Epithelial cell of proximal tubule (primary cell): ENCODE measurements at places on chromosomes 1 and 21.

GRCh38 chr1:153679337-153680119 lies 1.0 kb downstream of the NPR1 start:
- no peak for DNase-seq

DNA sequence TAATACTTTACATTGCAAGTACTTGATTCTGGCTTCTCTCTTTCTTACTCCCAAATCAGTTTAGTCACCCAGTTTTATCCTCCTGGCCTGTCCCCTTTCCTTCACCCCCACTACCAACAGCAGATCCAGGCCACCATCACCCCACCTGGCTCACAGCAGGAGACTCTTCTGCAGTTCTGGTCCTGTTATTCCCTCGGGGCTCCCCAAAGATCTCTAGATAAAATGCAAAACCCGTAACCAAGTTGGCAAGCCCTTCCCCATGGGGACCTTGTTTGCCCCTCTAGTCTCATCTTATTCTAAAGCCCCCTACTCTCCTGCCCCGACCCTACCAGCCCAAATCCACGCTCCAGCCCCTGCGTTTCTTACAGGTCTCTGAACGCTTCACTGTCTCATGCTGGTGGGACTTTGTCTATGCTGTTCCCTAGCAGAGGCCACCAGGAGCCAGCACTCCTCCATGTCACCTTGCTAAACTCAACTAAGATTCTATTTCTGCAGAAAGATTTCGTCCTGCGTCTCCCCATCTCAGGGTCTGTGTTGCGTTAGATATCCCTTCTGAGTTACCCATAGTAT lies 4.0 kb downstream of the ABCG1 start:
- DNase-seq, result no peak

- DNase-seq, result no peak
Measured at GRCh38 chr1:160377585-160378206, 10.8 kb downstream of the NHLH1 start.

DNA sequence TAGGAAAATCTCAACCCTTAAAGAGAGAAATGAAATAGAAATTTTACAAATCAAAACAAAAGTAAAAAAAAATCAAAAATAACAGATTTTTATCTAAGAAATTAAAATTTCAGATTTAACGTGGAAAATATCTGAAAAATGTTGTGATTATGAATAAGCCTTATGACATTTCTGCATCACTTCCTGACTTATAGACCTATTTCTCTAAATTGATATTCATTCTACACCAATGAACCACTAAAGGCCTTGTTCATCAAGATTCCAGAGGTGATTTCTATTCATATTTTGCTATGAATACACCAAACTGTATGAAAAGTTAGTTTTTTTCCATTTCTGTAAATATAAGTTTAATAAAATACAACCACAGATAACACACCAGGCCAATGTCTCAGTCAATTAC lies 261.5 kb downstream of the SMYD3 start:
- no peak for DNase-seq

GRCh38 chr1:197066719-197067456 lies at the start of gene F13B:
TSS of gene F13B (minus strand) at chr1:197067260. CDS start at chr1:197067223, 37 bp downstream.
- no peak for DNase-seq

DNA sequence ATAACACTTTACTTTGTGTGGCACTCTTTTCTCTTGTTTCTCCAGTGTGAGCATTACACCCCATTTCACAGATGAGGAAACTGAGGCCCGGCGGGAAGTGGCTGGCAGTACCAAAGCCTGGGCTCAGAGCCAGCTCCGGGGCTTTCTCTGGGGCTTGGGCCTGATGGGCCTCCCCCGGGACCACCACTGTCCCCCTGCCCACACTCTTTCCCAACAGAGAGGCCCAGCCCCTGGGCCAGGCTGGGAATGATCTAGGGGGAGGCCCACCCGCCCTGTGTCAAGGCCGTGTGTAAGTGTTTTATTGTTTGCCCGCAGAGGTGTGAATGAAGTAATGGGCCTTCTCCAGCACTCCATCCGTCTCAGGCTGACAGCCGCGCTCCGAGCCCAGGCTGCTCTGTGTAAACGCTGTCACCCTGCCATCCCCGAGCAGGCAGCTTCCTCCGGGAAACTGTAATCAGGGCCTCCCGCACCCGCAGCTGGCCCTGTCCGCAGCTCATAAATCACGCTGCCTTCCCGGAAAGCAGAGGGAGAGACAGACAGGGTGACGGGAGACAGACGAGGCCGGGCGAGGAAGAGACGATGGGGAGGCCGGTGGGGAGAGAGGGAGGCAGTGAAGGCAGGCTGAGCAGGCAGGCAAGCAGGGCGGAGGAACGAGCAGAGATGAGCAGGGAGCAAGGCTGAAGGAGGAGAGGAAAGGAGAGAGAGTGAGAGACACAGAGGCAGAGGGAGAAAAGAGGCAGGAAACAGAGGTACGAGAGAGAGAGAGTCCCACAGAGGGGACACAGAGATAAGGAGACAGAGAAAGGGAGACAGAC lies 109.7 kb upstream of the ZBTB40 start:
- no peak for DNase-seq

DNA sequence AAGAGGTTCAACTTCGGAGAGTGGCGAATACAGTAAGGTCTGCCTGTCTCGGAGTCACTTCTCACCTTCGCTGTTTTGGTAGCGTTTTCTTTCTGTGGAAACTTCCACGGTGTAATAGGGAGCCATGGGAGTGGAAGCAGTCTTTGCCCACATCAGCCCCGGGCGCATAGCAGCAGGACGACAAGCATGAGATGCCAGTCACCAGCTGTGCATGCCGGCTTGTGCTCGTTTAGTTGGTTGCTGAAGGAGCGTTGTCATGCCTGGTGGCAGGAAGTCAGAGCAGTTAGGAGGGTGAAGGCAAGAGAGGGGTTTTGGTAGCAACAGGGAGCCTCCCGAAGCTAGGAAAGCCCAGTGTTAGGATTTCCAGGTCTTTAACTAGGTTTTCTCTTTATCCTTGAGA lies 58.8 kb downstream of the MRPS6 start:
- no peak for DNase-seq

- no peak for DNase-seq
Measured at GRCh38 chr1:156862997-156863599, 2.4 kb downstream of the NTRK1 start.

DNA sequence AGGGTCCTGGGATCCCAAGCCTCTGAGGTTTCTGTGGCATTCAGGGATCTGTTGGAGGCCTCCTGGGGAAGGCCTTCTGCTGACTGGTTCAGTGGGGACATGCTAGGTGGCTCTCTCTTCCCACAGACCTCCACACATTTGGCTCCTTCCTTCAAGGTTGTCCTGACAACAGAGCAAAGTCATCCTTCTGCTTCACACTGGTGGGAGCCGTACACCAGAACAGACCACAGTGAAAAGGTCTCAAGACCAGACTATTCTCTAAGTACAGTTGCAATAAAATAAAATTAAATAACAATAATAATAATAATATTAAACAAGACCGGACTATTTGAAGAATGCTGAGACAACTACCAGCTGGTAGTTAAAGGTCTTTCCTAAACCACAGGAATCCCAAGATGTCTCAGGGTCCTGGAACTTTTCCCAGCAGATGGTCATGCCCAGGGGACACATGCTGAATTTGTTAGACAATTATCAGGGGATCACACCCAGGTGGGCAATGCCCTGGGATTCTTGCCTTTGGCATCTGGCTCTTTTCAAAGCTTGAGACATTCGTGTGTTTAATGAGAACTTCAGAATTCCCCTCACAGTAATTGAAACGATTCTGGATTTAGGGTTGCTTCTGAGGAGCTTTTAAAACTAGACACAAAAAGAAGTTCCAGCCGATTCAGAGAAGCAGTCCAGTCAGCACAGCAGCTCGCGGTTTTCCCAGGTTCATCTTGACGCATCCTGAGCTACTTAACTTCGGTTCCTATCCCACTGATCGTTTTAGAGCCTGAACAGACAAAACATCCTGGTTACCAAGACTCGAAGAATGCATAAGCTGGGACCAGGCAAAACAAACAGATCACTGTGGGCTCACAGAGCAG lies 22.9 kb downstream of the HTR1D start:
- DNase-seq, result no peak

DNA sequence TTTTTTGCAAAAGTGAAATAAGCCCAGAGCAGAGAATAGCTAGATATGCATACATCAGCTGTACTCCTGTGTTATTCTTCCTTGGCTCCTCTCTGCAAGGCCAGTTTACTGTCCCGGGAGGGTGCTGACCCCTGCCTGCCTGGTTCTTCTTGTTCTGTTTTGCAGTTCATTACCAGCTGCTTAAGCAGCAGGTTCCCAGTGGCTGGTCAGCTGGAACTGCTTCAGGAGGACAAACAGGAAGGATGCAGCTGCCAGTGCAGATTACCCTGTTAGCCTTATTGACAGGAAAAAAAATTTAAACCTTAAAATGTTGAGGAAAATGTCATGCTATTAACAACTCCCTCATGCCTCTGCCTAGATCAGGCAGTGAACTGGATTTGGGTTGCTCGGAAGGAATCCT lies 16.0 kb upstream of the LRIG2 start:
- no peak for DNase-seq

GRCh38 chr1:30974536-30974935 lies 66.0 kb upstream of the SDC3 start:
- no peak for DNase-seq

GRCh38 chr1:14424325-14425002 lies 174.0 kb upstream of the KAZN start:
- DNase-seq, result no peak

- DNase-seq, result no peak
Measured at GRCh38 chr1:27527223-27527889, 37.4 kb upstream of the WASF2 start.

DNA sequence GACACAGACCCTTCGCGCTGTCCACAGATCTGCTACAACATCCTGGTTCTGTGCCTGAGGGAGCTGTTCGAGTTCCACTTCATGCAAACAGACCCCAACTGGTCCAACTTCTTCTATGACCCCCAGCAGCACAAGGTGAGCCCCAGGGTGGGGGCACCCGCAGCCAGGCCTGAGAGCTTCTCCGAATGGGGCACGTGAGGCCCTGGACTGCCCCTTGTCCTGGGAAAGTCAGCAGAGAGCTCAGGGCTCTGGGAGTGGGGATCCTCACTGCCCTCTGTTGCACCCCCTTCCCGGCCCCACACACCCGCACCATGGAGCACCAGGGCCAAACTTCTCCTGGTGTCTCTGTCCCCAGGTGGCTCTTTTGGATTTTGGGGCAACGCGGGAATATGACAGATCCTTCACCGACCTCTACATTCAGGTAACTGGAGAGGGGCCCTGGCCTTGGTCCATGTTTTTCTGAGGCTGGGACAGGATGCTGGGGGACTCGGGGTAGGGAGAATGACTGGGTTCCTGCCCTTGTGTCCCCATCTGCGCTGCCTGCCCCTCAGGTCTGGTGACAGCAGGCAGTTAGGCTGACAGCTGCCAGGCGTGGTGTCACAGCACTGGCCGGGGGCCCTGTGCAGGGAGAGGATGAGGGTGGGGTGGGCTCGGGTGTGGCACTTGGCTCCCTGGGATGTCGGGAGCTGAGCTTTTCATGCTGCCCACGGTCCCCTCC lies 44.6 kb downstream of the COQ8A start:
- no peak for DNase-seq

GRCh38 chr21:23887725-23888306 lies 1719.5 kb downstream of the MRPL39 start:
- no peak for DNase-seq

GRCh38 chr1:50796272-50796671 lies 163.8 kb downstream of the FAF1 start:
- no peak for DNase-seq

DNA sequence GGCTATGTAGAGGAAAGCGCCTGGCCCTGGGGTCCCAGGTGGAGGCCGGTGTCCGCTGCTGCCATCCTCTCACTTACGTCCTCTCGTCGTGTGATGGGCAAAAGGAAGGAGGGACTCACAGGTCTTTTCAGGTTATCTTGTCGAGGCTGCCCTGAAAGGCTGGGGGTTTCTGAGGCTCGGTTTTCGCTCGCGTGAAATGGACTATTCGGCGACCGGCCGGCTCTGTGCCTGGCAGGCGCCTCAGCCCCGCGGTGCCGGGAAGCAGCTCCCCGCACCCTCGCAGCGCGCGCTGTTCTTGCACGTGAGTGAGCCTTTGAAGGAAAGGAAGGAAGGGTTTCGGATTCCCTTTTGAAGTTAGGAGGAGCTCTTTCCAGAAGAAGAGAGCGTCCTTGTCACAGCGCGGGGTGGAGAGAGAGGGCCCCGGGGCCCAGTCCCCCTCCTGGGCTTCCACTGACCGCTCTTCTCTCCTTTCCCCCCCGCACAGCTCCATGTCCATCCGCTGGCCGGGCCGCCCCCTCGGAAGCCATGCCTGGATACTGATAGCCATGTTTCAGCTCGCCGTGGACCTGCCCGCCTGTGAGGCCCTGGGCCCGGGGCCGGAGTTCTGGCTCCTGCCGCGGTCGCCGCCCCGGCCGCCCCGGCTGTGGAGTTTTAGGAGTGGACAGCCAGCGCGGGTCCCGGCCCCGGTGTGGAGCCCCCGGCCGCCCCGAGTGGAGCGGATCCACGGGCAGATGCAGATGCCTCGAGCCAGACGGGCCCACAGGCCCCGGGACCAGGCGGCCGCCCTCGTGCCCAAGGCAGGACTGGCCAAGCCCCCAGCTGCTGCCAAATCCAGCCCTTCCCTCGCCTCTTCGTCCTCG lies 57.2 kb downstream of the AJAP1 start:
- DNase-seq, result no peak

- DNase-seq, result no peak
Measured at GRCh38 chr1:13697738-13698137, 2.2 kb upstream of the PRDM2 start.

DNA sequence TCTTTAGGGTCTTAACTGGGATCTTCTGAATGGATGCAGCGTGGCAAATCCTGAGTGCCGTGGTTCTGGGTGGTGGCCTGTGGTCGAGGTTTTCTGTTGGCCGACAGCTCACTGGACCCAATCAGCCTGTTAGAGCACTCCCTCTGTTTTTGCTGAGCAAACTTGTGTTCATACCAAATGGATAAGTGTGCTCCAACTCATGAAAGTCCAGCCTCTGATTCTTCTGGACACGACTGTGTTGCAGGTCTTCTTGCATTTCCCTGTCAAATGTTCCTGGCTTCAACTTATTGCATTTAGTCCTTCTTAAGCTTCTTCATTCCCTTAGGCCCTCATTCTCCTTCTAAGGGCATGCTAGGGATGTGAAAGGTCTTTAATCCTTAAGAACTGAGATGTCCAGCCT lies 63.7 kb downstream of the AJAP1 start:
- DNase-seq, result no peak

DNA sequence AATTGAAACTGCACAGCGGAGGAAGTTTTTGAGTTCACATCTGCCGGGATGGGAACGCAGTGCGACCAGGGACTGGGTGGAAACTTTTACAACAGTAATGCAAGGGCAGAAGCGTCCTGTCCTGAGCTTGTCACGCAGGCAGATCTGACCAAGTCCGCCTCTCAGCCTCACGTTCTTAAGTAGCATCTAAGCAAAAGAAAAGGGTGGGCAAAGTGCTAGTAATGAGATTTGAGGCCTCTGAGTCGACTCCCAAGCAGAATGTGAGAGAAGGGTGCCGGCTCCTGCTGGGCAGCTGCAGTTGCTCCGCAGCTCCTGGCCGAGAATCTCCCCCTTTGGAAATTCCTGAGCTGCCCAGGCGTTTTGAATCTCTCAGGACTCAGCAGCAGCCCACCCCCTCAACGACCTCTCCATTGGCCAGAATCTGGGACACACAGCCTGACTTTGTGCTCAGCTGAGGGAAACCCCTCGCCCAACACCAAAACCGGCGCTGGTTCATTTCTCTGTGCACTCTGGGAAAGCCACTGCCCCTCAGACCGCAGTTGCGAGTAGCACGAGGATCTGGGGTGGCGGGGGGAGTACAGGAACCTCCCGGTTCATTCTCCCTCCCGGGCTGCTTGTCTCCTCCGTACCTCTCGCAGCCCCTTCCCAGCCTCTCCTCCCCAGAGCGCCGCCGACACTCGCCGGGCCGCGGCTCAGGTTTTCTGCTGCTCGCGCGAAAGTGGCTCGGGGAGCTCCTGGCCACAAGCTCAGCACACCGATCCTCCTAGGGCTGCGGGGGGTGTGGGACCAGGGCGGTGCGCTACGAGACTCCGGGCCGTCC lies 913 bp upstream of the S1PR1 start:
- DNase-seq, result no peak

- DNase-seq, result no peak
Measured at GRCh38 chr1:38173848-38174247, 127.3 kb upstream of the POU3F1 start.
